ENCODE measurements at places on chromosomes 6 and 20.

DNA sequence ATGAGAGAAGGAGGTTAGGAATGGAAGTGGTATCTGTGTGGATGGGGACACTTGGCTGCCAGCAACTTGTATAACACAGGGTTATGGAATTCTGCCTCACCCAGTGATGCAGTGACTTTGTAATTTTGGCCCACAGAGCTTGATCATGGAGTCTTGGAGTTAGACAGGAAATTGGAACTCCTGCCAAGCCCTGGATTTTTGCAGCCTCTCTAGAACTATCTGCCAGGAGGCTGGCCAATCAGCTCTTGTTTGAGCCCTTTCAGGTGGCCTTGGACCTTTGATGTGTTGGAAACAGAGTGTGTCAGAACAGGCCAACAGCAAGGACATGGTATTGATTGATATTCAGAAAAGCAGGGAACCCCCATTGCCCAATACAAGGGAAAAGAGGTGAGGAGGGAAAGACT lies 157.7 kb upstream of the GGTLC1 start:
- DNase-seq: no peak

DNA sequence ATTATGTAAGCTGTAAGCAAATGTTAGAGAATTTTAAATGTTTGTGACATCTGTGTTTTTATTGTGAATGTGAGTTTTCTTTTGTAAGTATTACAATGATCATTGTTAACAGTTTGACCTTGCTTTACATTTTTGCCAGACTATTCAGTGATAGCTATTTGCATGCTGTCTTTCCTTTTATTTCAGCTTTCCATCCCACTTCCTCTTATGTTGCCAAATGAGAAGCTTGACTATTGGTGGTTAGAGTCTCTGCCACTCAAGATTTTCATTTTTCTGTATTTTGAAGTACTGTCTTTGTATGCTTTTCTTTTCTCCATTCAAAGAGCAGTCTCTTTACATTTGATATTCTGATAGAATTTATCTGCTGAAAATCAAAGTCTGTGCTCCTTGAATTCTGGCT lies 104.1 kb downstream of the PRIM2 start:
- DNase-seq: no peak

GRCh38 chr6:18126121-18126520 lies 3.6 kb upstream of the NHLRC1 start:
- no peak for DNase-seq

DNA sequence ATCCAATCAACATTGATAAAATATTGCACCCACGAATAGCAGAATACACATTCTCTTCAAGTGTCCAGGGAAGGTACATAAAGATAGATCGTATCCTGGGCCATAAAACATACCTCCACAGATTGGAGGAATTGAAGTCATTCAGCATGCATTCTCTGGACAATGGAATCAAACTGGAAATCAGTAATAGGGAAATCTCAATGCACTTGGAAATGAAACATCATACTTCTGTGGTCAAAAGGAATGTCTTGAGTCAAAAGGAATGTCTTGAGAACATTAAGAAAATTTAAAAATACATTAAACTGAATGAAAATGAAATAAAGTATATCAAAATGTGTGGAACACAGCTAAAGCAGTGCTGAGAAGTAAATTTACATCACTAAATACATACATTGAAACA lies 138.8 kb downstream of the TFAP2A start:
- DNase-seq: no peak

DNA sequence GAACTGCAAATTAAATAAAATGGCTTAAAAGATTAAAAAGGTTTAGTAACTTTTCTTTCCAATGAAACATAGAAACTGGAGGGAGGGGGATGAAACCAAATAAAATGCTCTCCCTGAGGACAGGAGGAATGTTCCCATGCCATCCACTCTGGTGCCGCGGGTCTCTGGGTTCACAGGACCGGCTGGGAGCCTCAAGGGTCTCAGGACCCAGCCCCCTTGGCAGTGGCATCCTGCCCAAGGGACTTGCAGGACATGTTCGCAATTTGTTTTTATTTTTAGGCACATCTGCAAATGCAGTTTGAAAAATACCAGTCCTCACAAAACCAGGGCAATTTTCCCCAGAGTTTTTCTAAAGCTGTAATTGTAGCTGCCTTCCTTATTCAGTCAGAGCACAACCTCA lies 7.5 kb downstream of the BEND3 start:
- DNase-seq: no peak

GRCh38 chr6:47700596-47700995 lies 2.2 kb downstream of the ADGRF4 start:
- DNase-seq: no peak

GRCh38 chr6:15137086-15137485 lies 108.8 kb upstream of the JARID2 start:
- no peak for DNase-seq

GRCh38 chr6:69827276-69827893 lies 30.6 kb upstream of the LMBRD1 start:
- DNase-seq: no peak

DNA sequence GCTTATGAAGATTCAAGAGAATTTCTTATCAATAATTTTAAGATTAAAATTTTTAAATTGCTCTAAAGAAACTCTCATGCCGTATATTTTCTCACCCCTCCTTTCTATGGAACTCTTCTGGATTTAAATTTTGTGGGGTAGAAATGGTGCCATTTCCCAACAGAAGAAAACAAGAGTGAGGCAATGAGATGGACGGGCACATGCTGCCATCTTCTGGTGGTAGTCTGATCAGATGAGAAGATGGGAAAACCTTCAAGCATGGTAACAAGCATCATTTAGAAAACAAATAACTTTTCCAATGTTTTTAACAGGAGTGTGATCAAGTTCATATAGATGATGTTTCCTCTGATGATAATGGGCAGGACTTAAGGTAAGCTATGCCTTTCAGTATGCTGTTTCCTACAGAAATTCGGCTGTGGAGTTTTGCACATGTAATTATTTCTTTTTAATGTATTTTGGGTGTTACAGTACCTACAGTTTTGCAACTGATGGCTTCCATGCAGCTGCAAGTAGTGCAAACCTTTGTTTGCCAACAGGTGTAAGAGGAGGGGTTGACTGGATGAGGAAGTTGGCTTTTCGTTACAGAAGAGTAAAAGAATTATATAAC lies 271.4 kb downstream of the EYA4 start:
- no peak for DNase-seq

DNA sequence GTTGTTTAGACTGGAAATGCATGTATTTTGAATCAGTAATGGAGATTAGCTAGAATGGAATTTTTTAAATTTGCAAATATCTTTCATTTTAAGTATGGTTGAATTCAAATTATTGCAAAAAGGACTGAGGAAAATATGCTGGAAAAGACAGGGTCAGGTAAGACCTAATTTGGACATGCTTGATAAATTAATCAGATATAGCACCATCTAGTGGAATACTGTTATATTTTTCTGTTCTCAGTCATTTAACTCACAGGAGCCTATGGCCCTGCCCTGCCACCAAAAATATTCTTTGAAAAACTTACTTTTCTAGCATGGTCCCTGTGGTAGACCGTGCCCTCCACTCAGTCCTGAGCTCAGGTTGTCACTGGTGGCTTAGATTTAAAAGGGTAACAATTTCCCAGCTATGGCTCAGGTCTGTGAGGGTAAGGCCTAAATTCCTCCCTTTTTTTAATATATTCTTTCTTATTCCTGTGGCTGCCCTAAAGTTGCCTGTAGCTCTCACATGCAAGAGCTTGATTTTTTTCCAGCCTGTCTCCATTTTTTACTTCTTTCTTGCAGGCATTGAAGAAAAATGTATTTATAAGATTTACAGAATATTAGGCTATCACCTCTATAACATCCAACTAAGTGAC lies 25.3 kb upstream of the KIAA1586 start:
- no peak for DNase-seq

DNA sequence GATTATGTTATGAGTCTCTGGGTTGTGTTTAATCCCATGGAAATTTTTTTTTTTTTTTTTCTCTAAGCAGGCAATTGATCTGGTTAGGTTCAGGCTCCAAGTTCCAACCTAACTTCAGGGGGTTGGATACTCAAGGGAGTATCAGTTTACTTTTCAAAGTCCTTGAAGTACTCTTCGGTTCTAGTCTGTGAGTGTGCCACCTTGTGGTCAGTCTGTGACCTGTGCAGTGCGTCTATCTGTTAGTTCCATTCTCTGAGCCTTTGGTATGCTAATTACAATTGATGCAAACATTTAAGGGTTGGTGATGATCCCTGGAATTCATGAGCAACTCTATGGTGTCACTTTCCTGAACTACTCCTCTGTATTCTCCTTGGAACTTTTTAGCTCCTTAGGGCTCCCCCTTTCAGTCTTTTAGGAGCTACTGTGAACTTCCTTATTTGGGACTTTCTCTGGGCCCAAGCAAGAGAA lies 342.0 kb downstream of the SOX4 start:
- DNase-seq: no peak

DNA sequence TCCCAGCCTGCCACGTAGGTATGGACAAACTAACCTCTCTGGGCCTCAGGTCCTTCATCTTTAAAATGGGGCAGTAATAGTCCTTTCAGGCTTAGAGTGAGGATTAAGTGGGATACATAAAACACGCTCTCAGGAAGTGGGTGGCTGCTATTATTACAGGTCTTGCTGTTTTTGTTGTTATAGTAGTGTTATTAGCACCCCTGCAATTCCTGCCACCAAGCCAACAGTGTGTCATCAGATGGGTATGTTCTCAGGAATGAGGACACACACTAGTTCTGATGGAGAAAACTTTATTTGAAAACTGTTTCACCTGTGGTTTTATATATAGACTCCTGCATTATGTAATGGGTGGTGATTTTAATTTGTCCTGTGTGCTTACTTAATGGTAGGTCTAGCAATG lies 131.7 kb downstream of the LRRC1 start:
- DNase-seq: no peak

DNA sequence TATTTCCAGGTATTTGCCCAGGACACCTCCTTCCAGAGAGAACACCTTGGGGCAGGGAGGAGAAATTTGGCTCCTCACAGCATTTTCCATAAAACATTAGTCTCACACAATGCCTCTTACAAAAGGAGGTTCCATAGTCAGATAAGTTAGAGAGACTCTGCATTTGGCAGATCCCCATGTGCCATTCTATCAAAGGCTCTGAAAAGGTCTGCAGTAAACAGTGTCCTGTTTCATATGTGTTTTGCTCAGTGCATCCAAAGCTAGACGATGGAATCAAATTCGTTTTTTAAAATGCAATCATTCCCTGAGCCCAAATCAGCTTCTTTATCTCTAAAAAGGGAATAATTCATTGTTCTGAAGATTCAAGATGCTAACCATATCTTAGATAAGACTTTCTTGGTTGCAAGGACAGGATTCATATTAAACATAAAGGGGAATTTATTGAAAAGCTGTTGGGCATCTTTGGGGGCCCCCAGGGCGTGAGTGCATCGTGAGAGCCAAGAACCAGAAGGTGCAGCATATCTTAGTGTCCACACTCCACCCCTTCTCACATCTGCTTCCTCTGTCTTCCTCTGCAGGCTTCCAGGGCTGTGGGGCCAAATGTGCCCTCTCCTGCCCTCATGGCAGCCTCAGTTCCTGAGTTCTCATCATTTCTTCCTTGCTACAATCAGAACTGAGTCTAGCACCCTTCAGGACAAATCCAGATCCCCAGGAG lies 41.4 kb upstream of the MLN start:
- DNase-seq: no peak

DNA sequence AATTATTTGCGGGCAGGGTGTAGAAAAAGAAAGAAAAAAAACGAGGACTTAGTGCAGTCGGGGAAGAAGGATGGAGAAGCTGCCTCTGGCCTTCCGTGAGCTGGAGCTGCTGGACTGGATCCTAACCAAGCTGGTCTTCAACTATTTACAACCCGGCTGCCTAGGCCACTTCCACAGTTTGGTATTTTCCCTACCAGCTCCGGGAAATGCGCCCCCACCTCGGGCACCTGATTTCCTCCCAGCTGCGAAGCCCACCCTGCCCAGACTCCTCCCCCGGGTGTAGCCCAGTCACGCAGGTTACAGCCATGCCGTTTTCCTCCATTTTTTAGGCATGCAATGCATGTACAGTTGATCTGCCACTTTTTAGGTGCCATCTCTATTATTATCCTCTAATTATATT lies 21.2 kb downstream of the THEMIS start:
- no peak for DNase-seq

DNA sequence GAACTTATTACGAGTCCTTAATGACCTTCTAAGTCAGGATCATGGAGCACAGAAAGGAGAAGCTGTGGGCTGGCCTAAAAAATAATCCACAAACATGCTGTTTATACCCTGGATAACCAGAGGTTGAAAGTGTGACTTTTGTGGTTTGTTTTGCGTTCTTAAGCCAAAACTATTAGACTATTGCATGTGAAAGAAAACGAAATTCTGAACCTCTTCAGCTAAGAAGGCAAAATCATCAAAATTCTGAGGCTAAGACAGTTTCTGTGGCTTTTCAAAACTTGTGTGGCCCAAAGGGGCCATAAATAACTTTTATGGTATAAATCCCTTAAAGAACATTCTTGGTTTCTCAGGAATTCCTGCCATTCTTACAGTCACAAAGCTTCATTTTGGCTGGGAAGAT lies 251.0 kb downstream of the UST start:
- no peak for DNase-seq

- DNase-seq: no peak
Observed at GRCh38 chr6:31446481-31446880, 43.1 kb downstream of the MICA start.

DNA sequence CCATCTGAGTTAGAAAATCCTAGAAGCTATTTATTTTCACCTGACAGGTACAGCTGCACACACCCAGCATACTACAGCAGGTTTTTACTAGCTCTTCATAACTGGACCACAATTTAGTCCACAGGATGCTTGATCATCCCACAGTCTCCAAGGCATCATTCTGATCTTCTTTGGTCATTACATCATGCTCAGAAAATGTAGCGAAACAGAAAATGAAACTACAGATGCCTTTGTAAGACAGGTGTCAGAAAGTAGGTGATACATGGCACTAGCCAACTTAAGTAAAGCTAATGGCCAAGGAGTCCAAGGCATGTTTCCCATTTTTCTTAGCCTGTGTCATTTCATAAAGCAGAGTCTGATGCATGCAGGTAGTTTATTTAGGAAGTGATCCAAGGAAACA lies 102.3 kb downstream of the HTR1B start:
- DNase-seq: no peak

DNA sequence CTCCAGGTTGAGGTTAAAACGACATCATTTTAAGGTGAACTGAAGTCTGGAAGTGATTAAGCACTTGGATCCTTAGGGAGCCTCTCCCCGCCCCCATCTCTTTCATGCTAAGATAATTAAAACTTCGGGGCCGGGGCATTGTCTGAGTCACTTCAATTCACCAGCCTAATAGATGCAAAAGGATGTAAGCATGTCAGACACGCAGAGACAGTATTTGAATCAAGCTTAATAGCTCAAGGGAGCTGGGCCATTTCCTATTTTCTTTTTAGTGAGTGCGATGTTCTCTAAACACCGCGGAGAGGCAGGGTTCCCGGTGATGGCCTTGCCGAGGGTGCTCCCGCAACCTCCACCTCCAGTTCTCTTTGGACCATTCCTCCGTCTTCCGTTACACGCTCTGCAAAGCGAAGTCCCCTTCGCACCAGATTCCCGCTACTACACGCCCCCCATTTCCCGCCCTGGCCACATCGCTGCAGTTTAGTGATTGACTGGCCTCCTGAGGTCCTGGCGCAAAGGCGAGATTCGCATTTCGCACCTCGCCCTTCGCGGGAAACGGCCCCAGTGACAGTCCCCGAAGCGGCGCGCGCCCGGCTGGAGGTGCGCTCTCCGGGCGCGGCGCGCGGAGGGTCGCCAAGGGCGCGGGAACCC lies 516 bp upstream of the IRF4 start:
- DNase-seq: no peak
